ENCODE measurements at places on chromosomes 7 and 10.
A peak's percentile ranks its signal among the peaks of the same experiment; 100 is the strongest.

GRCh38 chr7:129782818-129783583 lies 169.8 kb downstream of the UBE2H start:
- no peak for DNase-seq
- H3K36me3 ChIP-seq = no peaks in the 10 kb centered on the region
- no peak overlapping the region for H3K27ac ChIP-seq
- peaks cover 82% of the 10 kb centered on the region for H3K27me3 ChIP-seq

- H3K27ac ChIP-seq = no peak overlapping the region
- DNase-seq = no peak
- H3K36me3 ChIP-seq = no peaks in the 10 kb centered on the region
- peaks cover 24% of the 10 kb centered on the region for H3K4me1 ChIP-seq
- peaks cover 56% of the 10 kb centered on the region for H3K27me3 ChIP-seq
Measured at GRCh38 chr10:116271593-116272439, 1.2 kb downstream of the GFRA1 start.

- no peaks in the 10 kb centered on the region for H3K36me3 ChIP-seq
- H3K27ac ChIP-seq = no peak overlapping the region
- no peaks in the 10 kb centered on the region for H3K4me1 ChIP-seq
- no peak overlapping the region for H3K4me3 ChIP-seq
- DNase-seq = no peak
- no peaks in the 10 kb centered on the region for H3K27me3 ChIP-seq
Measured at GRCh38 chr10:947051-947450, 15.5 kb upstream of the LARP4B start.

- H3K4me3 ChIP-seq = no peak overlapping the region
- H3K27ac ChIP-seq = no peak overlapping the region
- no peaks in the 10 kb centered on the region for H3K27me3 ChIP-seq
- no peak for DNase-seq
- H3K4me1 ChIP-seq = no peaks in the 10 kb centered on the region
Measured at GRCh38 chr10:11305825-11306593, 288.3 kb downstream of the CELF2 start.

DNA sequence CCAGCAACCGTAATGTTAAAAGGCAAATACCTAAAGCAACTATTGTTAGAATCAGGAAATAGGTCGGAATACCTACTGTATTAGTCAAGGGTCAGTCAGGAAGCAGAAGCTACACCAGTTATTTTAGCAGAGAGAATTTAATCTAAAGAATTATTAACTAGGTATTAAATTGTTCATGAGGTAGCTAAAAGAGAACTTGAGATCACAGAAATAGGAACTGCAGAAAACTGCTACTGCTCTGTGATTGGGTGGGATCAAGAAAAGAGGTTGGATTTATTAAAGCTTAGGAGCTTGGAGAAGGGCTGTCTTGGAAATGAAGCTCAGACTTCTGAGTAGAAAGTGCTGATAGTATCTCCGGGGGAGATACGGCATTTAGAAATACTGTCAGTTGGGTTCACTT lies 20.0 kb upstream of the ZNF438 start:
- no peaks in the 10 kb centered on the region for H3K27me3 ChIP-seq
- DNase-seq = peak; percentile 49
- H3K27ac ChIP-seq = no peak overlapping the region

- DNase-seq = no peak
- no peak overlapping the region for H3K4me3 ChIP-seq
- no peaks in the 10 kb centered on the region for H3K27me3 ChIP-seq
- no peaks in the 10 kb centered on the region for H3K36me3 ChIP-seq
- no peak overlapping the region for H3K27ac ChIP-seq
Measured at GRCh38 chr10:80685355-80685754, 147.7 kb downstream of the SH2D4B start.

GRCh38 chr7:93150200-93150835 lies 2.1 kb upstream of the SAMD9L start:
- H3K36me3 ChIP-seq = no peaks in the 10 kb centered on the region
- H3K27me3 ChIP-seq = no peaks in the 10 kb centered on the region
- H3K27ac ChIP-seq = no peak overlapping the region
- H3K4me1 ChIP-seq = no peaks in the 10 kb centered on the region

- no peaks in the 10 kb centered on the region for H3K27me3 ChIP-seq
- no peaks in the 10 kb centered on the region for H3K36me3 ChIP-seq
- no peak overlapping the region for H3K4me3 ChIP-seq
- no peaks in the 10 kb centered on the region for H3K4me1 ChIP-seq
- no peak for DNase-seq
- no peak overlapping the region for H3K27ac ChIP-seq
Measured at GRCh38 chr7:70392256-70392876, 739.6 kb upstream of the GALNT17 start.

DNA sequence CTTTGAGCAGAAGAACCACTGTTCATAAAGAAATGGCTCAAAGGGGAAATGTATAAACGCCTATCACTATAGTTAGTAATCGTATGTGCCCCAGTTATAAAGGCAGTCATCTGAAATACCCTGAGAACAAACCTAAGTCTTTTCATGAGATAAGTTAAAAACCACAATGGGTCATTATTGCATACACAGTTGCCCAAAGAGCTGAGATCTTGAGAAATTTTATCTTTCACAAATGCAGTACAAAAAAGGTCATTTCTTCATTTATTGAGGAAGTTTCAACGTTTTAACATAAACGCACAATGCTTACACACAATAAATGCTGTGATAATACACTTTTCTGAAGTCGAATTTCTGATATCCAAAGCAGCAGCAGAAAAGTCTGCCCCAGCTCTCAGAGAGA lies 114.4 kb downstream of the MICU1 start:
- H3K36me3 ChIP-seq = no peaks in the 10 kb centered on the region
- peak; percentile 14 for DNase-seq
- H3K4me1 ChIP-seq = no peaks in the 10 kb centered on the region
- H3K27me3 ChIP-seq = no peaks in the 10 kb centered on the region
- H3K4me3 ChIP-seq = no peak overlapping the region

- H3K27ac ChIP-seq = no peak overlapping the region
- no peak overlapping the region for H3K4me3 ChIP-seq
- H3K36me3 ChIP-seq = no peaks in the 10 kb centered on the region
- DNase-seq = no peak
- peaks cover 2% of the 10 kb centered on the region for H3K4me1 ChIP-seq
- no peaks in the 10 kb centered on the region for H3K27me3 ChIP-seq
Measured at GRCh38 chr7:111190804-111191203, 99.9 kb downstream of the LRRN3 start.

DNA sequence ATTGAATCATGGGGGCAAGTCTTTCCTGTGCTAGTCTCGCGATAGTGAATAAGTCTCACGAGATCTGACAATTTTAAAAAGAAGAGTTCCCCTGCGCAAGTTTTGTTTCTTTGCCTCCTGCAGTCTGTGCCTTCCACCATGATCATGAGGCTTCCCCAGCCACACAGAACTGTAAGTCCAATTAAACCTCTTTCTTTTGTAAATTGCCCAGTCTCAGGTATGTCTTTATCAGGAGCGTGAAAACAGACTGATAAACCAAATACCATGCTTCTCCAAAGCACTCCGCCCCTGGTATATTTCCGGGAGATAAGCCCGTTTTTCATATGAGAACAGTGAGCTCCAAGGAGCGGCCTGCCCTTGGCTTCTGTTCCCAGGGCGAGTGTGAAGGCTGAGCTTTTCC lies 118.9 kb downstream of the EVX1 start:
- no peaks in the 10 kb centered on the region for H3K36me3 ChIP-seq
- H3K27me3 ChIP-seq = no peaks in the 10 kb centered on the region
- no peak overlapping the region for H3K4me3 ChIP-seq

DNA sequence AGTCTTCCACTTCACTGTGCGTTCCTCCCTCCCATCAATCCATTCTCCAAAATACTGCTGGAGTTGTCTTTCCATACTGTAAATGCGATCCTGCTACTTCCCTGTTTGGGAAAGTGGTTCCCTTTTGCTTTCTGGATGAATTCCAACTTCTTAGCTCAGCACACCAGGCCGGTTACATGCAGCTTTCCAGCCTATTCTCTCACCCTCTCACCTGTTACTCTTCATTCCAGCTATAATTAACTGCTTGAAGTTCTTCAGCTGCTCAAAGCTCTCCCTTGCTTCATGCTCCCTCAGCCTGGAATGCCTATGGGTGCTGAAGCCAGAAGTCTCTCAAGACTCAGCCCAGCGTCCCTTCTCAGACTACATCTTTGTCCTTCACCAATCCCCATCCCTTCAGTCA lies 6.0 kb upstream of the ZNRF2 start:
- no peaks in the 10 kb centered on the region for H3K4me1 ChIP-seq
- H3K27ac ChIP-seq = no peak overlapping the region
- no peak overlapping the region for H3K4me3 ChIP-seq
- DNase-seq = peak; percentile 32

DNA sequence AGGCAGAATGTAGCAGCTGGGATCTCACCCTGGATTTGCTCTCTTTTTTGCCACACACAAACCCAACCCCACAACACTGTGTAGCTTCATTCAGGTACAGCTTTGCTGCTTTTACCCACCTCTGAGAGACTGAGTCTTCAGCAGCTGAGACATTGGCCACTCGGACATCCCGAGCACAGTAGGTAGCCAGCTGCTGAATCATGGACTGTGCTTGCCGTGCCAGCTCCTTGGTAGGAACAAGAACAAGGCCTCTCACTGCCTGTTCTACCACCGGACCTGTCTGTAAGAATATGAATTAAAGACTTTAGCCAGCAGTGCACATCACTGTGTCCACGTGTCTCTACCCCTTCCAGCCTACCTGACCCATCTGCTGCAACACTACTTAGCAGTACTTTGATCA lies 937 bp downstream of the DDX56 start:
- peaks cover 51% of the 10 kb centered on the region for H3K36me3 ChIP-seq
- no peak overlapping the region for H3K4me3 ChIP-seq
- H3K27me3 ChIP-seq = no peaks in the 10 kb centered on the region
- no peak overlapping the region for H3K27ac ChIP-seq

GRCh38 chr7:129919492-129919891 lies 33.3 kb downstream of the UBE2H start:
- no peaks in the 10 kb centered on the region for H3K27me3 ChIP-seq
- H3K27ac ChIP-seq = no peak overlapping the region
- H3K36me3 ChIP-seq = peaks cover 5% of the 10 kb centered on the region

DNA sequence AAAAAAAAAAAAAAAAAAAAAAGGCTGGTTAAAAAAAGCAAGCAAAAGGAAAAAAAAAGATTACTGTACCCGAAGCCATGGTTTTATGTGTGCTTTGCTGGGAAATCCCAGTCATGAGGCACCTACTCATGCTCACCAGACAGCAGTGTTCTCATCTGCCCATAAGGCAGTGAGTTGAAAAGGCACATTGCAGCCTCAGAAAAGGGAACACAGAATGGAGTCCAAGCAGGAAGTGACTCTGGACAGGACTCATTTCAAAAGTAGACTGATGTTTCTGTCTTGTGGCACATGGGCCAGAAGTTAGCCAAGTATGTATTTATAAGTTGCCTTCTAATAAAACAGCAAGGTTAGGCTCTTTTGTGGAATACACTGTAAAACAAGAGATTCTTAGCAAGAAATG lies 40.2 kb downstream of the PDSS1 start:
- no peak overlapping the region for H3K4me3 ChIP-seq
- H3K27ac ChIP-seq = no peak overlapping the region
- no peaks in the 10 kb centered on the region for H3K27me3 ChIP-seq
- peak; percentile 49 for DNase-seq
- H3K36me3 ChIP-seq = peaks cover 4% of the 10 kb centered on the region

DNA sequence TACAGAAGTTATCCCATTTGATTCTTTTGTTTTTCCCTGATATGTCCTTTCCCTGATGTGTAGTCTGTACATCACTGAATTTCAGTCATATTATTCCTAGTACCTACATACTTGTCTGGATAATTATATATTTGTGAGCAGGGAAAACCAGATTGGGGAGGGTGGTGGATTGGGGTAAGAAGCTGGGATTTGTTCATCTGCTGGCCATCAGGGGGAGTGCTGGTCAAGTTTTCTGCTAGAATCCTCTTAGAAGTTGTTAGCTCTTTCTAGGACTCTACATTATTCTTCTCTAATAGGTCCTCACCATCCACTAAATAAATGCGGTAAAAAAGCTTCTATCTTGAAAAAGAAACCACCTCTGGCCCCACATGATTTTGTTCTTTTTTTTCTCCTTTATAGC lies 232.7 kb upstream of the TAC1 start:
- H3K4me1 ChIP-seq = no peaks in the 10 kb centered on the region
- no peaks in the 10 kb centered on the region for H3K36me3 ChIP-seq
- peak; percentile 6 for DNase-seq
- H3K27me3 ChIP-seq = no peaks in the 10 kb centered on the region

- H3K27me3 ChIP-seq = peaks cover 29% of the 10 kb centered on the region
- no peak for DNase-seq
- no peaks in the 10 kb centered on the region for H3K36me3 ChIP-seq
- H3K4me3 ChIP-seq = no peak overlapping the region
- H3K27ac ChIP-seq = no peak overlapping the region
Measured at GRCh38 chr7:15682751-15683245, 3.7 kb downstream of the MEOX2 start.

- no peak overlapping the region for H3K27ac ChIP-seq
- no peaks in the 10 kb centered on the region for H3K4me1 ChIP-seq
- no peak overlapping the region for H3K4me3 ChIP-seq
- no peak for DNase-seq
- H3K36me3 ChIP-seq = peaks cover 4% of the 10 kb centered on the region
Measured at GRCh38 chr10:24408365-24408764, 199.4 kb downstream of the KIAA1217 start.

DNA sequence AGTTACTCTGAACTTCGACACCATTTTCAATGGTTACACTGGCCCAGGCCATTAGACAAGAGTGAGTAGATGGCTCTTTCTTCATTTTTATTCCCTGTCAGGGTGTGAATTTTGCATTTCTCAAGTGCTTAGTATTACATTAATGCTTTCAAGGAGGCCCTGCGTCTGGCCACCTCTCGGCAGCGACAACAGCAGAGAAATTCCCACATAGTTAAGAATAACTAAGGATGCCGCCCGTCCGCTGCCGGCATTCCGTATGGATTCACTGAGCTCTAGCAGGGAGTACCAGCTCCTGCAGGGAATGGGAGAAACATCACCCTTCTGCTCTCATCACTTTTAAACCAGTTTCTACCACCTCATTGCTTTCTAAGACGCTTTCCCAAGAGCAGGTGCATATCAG lies 153.6 kb downstream of the TCERG1L start:
- H3K27me3 ChIP-seq = no peaks in the 10 kb centered on the region
- H3K36me3 ChIP-seq = peaks cover 5% of the 10 kb centered on the region
